CD4-positive, alpha-beta T cell treated with Interleukin-1 beta for 1 hour (primary cell): ENCODE measurements at places on chromosomes 7 and 10.

DNA sequence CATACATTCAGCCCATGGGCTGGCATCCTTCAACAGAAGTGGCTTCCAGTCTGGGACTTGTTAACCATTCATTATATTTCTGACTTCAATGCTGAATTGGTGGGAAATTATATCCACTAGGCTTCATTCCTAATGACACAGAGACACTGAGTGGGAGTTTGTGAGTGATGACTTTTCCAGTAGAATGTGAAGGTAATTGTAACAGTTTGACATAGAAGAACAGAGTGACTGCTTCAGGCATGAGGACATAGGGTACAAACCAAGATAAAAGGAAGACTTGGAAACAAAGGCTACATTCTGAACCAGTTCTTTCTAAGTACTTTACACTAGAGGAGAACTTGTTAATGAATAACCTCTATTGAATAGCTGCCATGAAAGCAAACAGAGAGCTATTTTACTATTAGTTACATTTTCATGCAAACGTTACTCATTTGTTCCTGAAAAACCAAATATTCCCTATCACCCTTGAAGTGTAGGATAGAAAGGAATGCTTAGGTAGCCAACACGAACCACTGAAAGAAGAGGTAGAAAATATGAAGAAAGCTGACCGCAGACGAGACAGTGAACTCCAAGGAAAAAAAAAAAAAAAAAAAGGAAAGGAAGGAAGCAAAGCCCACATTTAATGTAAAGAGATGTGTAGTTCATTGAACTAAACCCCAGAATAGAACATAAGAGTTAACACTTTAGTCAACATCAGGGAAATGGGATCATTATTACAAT, 237.0 kb upstream of the SEMA3C start:
- no peak for DNase-seq

DNA sequence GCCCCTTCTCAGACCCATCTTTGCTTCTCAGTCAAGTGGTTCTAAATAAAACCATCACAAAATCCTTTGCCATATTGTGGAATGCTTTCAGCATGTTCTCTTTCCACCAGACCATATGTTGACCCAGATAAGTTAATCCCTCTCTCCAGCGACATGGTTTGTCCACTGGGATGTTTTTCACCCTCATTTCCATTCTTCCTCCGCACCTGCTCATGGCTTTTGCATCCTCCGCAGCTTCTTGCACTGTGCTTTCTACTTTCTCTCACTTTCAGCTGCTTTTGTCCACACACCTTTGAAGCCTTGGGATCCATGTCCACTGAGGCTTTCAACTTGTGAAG, 52.3 kb upstream of the WAC start:
- no peak for DNase-seq

DNA sequence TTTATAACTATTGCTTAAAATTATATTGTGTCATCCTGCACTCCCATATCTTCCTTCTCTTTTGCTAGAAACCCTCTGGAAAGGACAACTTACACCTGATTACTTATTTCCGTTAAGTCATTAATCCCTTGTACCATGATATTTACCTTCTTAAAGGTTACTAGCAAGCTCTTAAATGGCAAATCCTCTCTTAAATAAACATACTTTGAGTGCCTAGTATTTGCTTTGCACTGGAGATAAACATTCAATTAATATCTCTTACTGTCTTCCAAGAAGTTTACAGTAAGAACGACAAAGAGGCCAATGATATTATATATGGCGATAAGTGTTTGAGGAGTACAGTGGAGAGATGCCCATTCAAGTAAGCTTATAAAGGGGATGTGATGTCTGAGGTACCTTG, 278.3 kb downstream of the HGF start:
- no peak for DNase-seq

DNA sequence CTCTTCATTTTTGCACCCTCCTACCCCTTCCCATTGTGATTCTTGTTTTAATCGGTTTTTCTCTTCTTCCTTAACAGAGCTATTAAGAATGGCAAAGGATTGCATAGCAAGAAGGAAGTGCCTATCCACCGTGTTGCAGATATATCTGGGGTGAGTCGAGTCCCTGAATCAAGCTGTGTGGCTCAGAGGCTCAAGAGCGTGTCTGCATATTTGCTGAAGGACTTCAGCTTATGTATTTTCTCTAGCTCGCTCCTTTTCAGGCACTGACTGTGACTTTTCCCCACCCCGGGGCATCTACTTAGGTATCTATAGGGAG, 126.6 kb downstream of the LRRC4 start:
- DNase-seq: no peak

GRCh38 chr7:17021205-17021604, 139.4 kb upstream of the AGR3 start:
- DNase-seq: no peak

GRCh38 chr10:1454428-1454827, 282.9 kb downstream of the ADARB2 start:
- peak; percentile 57 for DNase-seq

- no peak for DNase-seq
These were observed 11.1 kb downstream of the CALY start for GRCh38 chr10:133325440-133326222.

DNA sequence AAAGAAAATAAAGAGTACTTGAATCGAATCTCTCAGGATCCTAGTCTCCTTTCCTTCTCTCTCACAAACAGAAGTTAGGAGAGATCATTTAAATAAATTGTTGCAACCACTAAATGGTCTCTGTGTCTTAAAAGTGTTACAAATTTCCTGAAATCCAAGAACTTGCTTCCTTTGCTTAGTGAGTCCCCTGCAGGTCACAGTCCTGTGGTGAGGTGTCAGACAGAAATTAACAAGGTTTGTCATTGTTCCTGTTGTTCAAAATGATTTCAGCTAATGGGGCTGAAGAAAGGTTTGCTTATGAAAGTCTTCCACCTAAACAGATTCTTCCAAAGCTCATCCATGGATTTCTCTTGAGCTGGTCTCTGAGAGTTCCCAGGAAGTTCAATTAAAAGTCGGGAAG, 151.6 kb upstream of the SLC26A5 start:
- no peak for DNase-seq

- DNase-seq: no peak
These were observed 19.6 kb upstream of the SMNDC1 start for GRCh38 chr10:110324201-110324804.

- DNase-seq: no peak
These were observed 49.1 kb downstream of the GNA12 start for GRCh38 chr7:2794836-2795636.

- no peak for DNase-seq
These were observed 917.4 kb upstream of the POT1 start for GRCh38 chr7:125847055-125847454.
